ENCODE measurements at places on chromosomes 12 and 14.

GRCh38 chr14:96852823-96853422 is 55.7 kb downstream of the VRK1 start:
- DNase-seq, result no peak

GRCh38 chr12:113898466-113898865 is 67.7 kb downstream of the RBM19 start:
- no peak for DNase-seq

GRCh38 chr12:122726080-122726558 is 4.5 kb downstream of the HCAR1 start:
- peak; percentile 23 for DNase-seq

- DNase-seq, result no peak
These were observed 17.5 kb downstream of the MTA1 start for GRCh38 chr14:105436891-105437722.

Data from stimulated activated CD4-positive, alpha-beta T cell treated with anti-CD3 and anti-CD28 coated beads, Interleukin-4, amount 100 ng/mL, for 1 hour (primary cell).